Glutamatergic neuron (in vitro differentiated cells): ENCODE measurements at places on chromosomes 5 and 9.

GRCh38 chr9:38281196-38281595 lies 111.3 kb upstream of the ALDH1B1 start:
- no peak for DNase-seq

GRCh38 chr5:24142341-24142740 lies 502.4 kb downstream of the CDH10 start:
- DNase-seq, result no peak

DNA sequence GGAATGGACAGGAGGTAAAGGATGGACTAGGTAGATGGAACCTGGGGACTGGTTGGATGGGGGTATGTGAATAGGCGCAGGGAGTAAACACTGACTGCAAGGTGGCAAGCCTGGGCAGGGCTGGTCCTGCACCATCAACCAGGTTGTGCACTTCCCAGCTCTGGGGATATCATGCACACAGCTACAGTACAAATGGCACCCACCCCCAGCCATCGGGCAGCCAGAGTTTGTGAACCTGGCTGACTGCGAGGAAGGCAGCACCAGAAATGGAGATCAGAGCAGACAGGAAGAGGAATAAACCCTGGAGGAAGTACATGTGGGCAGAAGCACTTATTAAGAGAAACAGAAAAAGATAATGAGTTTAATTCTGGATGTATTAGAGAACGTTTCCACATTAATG lies 229.1 kb downstream of the ESM1 start:
- DNase-seq, result no peak

DNA sequence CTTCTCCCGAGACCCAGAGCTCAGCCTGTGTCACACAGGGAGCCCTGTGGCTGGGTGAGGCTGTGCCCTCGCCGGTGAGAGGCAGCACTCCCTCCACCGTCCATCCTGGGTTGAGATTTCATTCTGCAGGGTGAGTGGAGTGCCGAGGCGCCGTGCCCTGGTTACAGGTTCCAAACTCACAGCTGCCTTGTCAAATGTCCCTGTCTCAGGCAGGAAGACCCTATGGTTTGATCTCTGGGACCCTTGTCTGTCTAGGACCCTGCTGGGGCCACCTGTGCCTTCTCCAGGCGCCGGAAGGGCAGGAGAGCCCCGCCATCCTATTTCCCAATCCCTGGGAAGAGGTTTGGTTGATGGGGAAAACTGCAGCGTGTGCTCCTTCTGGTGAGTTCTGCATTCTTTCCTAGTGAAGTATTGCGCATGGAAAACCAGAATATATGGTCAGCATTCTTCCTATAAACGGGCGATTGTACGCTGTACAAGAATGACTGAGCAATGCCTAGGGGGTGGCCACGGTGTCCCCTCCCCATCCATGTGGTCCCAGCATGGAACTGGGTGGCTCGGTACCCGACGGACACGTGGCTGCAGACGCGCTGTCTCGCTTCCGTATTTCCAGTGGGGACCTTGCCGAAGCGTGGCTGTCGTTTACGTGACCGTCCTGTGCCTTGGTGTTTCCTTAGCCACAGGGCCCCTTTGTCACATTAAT lies 95.9 kb upstream of the COL5A1 start:
- no peak for DNase-seq

- no peak for DNase-seq
Observed at GRCh38 chr9:68732405-68733020, 27.5 kb downstream of the PIP5K1B start.

- DNase-seq, result peak; percentile 88
Observed at GRCh38 chr5:177599731-177600507, at the start of gene B4GALT7. TSS of gene B4GALT7 (plus strand) at chr5:177600132. CDS start at chr5:177600211, 79 bp downstream.

DNA sequence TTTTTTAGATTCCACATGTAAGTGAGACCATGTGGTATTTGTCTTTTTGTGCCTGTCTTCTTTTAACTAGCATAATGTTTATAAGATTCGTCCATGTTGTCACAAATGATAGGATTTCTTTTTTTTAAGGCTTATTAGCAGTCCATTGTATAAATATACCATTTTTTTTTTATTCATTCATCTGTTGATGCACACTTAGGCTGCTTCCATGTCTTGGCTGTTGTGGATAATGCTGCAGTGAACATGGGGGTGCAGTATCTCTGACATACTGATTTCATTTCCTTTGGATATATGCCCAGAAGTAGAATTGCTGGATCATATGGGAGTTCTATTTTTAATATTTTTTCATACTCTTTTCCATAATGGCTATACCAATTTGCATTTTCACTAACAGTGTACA lies 48.7 kb downstream of the KIAA1958 start:
- DNase-seq, result no peak

DNA sequence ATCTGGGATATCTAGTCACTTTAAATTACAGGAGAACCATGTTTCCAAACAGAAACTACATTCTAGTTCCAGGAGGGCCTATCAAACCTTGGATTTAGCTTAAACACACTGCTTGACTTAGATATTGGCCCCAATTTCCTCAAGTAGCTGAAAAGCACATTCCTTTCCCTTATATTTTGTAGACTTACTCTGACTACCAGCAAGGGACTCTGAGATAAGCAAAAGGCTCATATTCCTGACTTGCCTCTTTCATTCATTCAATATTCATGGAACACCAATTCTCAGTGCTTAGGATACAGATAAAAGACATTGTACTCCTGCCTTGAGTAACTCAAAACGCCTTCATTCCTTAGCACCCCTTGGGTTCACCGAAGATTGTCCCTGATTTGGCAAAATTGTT lies 11.8 kb downstream of the NR6A1 start:
- no peak for DNase-seq

DNA sequence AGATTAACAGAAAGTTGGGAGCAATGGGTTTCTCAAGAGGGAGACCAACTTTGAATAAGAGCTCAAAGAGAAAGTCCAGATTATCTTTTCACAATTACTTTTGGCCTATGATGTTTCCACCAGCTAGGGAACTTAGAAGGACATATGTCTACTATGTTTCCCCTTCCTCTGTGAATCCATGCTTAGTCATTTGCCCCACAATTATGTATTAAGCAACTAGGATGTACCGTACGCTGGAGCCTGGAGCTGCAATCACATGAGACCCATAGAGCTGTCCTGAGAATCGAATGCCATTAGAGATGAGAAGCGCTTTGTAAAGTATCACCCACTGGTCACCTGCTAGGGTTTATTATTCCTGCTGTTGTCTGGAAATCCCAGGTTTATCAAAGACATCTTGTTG lies 78.8 kb downstream of the PDE6A start:
- DNase-seq, result no peak

- DNase-seq, result peak; percentile 40
Observed at GRCh38 chr5:98770209-98770910, 3.1 kb upstream of the RGMB start.

DNA sequence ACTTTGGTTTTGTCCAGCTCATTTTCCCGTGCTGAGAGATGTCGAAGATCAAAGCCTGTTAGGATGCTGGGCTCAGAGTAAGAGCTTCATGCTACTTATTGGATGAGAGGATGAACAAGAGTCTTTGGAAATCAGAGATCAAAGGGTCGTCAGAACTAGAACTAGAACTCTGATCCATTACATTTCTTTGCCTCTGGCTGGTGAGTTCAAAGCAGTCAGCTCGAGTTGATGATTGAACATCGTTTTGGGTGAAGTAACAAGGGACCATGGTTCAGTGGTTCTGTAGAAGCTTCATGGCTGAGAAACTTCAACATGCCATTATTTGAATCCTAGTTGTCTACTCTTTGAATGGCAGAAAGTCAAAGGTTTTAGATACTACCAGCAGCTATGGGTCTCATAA lies 320.3 kb downstream of the ARHGEF28 start:
- no peak for DNase-seq

- DNase-seq, result no peak
Observed at GRCh38 chr5:153794327-153794726, 244.4 kb downstream of the FAM114A2 start.

GRCh38 chr9:130444565-130445221 lies at the start of gene ASS1:
TSS of gene ASS1 (plus strand) at chr9:130444961. CDS start at chr9:130452229, 7,268 bp downstream.
- no peak for DNase-seq

- DNase-seq, result no peak
Observed at GRCh38 chr5:55732585-55732984, 5.3 kb upstream of the DDX4 start.

DNA sequence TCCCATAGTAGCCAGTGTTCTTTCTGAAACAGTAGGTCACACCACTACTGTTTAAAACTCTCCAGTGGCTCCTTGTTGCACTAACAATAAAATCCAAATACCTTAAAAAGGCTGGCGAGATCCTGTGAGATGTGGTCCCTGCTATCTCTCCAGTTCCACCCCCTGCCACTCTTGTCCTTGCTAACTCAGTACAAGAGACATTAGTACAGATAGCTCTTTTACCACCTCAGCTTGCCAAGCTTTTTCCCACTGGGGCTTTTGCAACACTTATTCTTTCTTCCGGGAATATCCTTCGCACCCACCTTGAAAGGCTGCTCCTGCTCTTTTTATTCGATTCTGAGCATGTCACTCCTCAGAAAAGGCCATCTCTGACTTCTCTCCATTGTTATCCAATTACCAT lies 14.9 kb downstream of the NIPSNAP3B start:
- no peak for DNase-seq

DNA sequence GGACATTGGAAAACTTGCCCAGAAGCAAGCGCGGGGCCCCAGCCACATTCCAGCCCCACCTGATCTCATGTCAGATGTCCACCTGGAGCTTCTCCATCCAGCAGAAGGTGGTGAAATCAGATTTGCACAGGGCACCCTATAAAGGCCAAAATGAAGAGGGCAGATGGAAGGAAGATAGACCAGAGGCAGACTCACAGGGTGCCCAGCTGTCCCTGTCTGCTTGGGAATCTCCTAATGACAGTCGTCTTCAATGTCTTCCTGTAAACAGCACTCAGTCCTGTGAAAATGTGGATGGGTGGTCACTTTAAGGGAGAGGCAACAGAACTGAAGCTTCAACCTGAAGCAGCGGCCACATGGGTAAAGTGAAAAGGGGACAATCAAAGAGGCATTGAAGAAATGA lies 607.5 kb downstream of the IRX1 start:
- DNase-seq, result no peak

DNA sequence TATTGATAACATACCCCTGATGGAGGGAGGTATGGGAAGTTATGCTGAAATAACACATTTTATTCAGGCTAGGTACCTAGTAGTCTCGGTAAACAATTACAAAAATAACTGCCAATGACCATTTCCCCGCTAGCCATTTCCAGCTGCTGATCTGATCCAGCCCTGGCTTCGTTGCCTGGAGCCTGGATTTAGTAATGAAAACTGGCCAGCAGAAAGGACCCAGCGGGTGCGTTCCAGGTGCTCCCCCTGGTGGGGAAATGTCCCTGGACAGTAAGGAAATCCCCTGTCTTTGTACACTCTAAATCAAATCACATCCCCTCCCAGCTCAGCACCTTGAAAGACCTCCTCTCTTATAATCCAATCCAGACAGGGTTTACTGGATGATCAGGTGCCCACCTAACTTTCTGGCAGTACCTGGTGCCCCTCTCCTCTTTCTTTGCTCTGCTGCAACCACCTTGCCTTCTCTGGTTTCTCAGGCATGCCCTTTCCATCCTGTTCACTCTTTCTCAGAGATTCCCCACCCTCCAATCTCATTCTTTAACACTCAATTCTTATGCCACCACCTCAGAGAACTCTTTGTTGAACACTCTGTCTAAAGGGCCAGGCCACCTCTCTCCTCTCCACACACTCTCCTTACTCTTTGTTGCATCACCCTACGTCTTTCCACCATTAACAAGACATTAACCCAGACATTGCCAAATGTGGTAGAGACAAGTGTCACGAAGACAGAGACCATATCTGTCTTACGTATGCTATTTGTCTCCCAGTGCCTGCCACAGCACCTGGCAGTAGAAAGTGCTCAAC lies 50.1 kb upstream of the SMAD5 start:
- DNase-seq, result peak; percentile 89

- DNase-seq, result no peak
Observed at GRCh38 chr5:175285261-175285660, 158.7 kb downstream of the DRD1 start.

- no peak for DNase-seq
Observed at GRCh38 chr9:76559286-76559685, 100.3 kb downstream of the GCNT1 start.

GRCh38 chr5:55081541-55081940 lies 20.9 kb upstream of the GZMA start:
- no peak for DNase-seq

DNA sequence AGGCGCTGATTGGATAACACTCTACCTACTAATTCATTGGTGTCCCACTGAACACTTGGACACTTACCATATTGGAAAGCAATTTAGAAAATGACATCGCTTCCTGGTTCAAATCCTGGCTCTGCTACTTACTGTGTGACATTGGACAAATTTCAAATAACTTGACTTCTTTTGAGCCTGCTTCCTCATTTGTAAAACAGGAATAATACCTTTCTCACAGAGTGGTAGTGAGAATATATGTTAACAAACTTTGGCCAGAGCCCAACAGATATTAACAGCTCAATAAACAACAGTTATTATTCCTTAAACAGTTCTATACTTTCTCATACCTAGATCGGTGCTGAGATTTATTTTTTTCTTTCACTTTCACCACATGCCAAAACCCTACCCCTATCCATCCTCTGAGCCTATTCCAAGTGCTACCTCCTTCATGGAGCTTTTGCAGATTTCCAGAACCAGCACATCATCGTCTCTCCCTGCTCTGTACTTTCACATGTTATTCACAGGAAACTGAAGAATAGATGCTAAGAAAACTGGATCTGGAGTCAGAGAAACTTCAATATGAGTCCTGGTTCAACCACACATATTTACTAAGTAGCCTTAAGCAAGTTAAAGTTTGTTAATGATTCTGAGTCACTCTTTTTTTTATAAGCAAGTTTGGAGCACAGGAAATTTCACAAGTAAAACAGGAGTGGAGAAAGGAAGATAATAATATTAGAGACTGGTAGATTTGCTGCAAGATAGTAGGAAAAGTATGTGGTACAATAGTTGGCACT lies 92.3 kb downstream of the STRBP start:
- DNase-seq, result no peak

- no peak for DNase-seq
Observed at GRCh38 chr5:126984632-126985031, 45.7 kb downstream of the MARCHF3 start.

DNA sequence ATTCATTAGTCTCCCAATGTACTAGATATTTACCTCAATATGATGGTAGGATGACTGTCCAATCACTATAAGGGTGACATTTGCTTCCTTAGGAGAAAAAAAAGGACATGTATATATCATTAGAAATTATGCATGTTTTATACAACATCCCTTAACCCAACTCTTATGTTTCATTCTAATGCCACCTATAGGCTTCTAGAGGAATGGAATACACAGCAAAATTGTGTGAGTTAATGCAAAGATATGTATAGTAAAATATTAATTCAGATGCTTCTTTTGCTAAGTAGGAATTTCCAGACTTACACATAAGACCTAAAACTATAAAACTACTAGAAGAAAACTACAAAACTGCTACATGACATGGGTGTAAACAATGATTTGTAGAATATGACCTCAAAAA lies 3.5 kb downstream of the PRXL2C start:
- DNase-seq, result no peak
